GM23338 (cell line): ENCODE measurements at places on chromosomes 3 and 15. TPM values are rescaled to one million over a fixed set of nuclear protein-coding genes. Genes with fewer than 3 reads are reported as not detected.

DNA sequence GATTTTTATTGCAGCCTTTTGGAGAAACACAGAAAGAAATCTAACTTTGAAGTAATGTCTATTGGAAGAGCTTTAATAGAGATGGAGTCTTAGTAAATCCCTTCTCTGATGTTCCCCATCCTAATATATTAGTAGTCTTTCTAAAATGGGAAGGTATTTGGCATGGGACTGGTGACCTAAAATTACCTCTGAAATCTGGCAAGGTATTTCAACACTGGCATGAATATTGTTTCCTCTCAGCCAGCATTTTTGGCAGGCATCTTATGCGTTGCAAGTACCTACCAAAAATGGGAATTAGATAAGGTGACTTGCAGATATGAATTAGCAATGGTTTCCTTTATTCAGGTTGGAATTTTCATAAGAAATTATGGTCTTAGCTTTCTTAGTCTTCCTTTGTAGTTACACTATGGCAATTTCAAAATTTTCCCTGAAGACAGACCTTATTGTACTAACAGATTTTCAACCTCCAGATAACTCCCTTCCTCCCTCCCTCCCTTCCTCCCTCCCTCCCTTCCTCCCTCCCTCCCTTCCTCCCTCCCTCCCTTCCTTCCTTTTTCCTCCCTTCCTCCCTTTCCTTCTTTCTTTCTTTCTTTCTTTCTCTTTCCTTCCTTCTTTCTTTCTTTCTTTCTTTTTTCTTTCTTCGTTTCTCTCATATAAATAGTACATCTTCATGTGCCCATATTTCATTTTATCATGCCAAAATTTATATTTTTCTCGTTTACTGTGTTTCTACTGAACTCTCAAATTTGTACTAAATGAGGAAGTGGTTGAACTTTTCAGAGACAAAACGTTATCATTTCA, 168.2 kb upstream of the KCNMB2 start:
- no peak for DNase-seq

- no peak for DNase-seq
Measured at GRCh38 chr3:112460519-112461195, 38.6 kb downstream of the BTLA start.

DNA sequence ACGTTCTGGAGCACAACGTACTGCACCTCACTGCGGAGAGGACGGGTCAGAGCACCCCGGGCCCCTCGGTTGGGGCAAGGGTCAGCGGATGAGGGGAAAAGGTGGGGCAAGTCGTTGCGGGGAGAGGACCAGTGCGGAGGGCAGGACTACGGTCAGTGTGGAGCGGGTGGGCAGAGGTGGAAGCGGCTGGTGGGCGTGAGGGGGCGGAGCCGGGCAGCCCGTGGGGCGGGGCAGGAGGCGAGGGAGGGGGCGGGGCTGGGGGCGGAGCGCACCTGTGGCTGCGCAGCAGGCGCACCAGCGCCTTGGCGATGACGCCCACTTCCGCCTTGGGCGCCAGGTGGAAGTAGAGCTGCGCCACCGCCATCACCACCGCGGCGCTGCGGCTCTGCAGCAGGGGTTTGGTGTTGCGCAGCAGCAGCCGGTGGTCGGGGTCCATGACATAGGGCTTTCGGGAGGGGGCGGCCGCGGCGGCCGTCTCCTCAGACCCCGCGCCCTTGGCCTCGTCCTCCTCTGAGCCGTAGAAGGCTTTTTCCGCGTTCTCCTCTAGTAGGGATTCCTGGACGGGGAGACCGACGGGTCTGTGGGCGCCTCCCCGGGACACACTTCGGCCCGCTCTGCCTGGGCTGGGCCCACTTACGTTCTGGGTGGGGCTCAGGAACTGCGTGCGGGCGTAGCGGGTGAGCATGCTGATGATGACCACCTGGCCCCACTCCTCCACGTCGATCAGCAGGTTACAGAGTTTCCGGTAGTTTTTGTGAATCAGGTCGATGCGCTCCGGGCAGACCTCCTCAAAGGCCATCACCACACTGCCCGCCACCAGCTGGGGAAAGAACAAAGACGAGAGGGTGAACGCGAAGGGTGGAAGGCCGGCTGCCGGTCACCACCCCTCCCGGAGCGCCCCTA, 29.2 kb downstream of the AP3B2 start:
- DNase-seq = peak; percentile 94

Gene SPESP1
- not detected in 2 replicates for total RNA-seq

Gene PLA2G4D
- 0.07 TPM in 1 of 2 replicates, not detected in the other for total RNA-seq
